ENCODE measurements at places on chromosomes 16 and 17.
A peak's percentile ranks its signal among the peaks of the same experiment; 100 is the strongest.

DNA sequence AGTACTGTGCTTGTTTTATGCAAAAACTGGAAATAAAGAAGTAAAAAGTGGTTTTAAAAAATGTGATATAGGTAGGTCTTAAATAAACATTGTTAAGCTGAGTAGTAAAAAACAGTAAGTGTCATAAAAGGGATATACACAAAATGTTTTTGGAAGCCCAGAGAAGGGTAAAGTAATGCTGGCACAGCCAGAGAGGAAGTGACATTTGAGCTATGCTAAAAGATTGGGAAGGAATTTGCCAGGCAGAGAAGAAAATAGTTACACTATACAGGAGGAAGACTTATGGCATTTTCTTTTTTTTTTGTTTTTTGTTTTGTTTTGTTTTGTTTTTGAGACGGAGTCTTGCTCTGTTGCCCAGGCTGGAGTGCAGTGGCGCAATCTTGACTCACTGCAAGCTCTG is 40.8 kb upstream of the TAOK1 start:
- no peak for DNase-seq

GRCh38 chr17:4576729-4577322 is 7.5 kb upstream of the SMTNL2 start:
- DNase-seq, result no peak

- DNase-seq, result peak; percentile 72
These were observed 73.0 kb downstream of the BMERB1 start for GRCh38 chr16:15507301-15507958.

- DNase-seq, result no peak
These were observed at the start of gene ITGAL for GRCh38 chr16:30472328-30472942. TSS of gene ITGAL (plus strand) at chr16:30472742. CDS start at chr16:30472838, 96 bp downstream.

DNA sequence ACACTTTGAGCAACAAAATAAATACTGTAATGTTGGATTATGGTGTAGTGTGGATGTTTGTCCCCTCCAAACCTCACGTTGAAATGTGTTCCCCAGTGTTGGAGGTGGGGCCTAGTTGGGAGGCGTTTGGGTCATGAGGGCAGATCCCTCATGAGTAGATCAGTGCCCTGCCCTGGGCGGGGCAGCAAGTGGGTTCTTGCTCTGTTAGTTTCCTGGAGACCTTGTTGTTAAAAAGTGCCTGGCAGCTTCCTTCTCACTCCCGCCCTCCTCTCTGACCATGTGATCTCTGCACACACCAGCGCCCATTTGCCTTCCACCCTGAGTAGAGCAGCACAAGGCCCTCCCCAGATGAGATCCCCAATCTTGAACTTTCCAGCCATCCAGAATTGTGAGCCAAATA is 67.7 kb downstream of the MPRIP start:
- no peak for DNase-seq

DNA sequence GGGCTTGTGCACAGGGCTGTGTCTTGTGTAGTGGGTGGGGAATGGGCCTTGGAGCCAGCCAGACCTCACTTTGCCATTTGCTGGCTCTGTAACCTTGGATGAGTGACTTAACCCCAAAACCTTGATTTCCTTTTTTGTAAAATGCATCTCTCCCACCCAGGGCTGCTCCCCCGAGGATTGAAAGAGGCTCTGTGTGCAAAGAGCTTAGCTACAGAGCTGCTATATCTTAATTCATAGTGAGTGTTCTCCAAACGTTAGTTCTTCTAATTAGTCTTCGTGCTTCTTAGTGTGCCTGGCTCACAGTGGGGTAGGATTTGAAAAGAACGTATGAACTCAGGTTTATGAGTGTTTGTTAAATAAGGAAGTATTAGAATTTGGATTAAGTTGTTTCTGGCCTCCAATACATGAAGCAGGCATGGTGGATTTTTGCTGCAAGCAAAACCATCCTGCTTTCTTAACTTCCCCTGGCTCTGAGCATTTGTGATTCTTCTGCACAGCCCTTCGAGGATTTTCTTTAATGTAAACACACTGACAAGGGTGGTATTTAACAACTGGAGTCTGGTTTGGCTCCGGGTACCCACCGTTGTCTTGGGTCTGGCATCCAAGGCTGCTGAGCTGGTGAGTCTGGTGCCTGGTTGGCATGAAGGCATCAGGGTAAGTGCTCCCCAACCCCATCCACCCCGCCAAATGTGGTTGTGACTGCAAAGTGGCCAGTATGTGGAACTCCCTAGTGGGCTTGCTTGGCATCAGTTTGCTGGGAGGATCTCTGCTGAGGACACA is 29.7 kb downstream of the KSR1 start:
- DNase-seq, result no peak

DNA sequence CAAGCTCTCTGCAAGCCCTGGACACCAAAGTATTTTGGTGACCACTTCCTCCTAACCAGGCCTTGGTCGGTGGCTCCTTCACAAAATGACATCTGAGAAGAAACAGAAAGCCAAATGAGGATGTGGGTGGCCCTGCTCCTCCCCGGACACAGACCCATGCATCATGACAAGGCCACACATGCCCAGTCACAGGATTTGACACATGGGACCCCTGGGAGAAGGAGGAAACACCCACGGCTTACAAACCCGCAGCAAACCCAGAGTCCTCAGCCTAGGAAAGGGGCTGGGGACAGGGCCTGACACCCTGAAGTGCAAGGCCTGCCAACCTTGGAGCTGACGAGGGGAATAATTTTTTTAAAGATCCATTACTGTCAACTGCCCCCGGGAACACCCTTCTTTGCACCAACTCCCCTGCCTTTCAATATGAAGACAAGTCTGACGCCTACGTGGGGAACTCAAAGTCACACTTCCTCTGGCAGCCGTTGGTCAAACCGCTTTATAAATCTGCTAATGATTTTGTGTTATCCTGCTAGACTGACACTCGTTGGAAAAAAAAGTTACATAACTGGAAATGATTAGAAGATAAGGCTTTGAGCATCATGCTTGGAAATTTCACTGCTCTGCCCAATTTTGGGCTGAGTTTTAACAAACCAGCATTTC is 41.3 kb downstream of the GAS7 start:
- DNase-seq, result peak; percentile 26

- peak; percentile 41 for DNase-seq
These were observed 35.5 kb downstream of the UBN1 start for GRCh38 chr16:4882633-4883285.

DNA sequence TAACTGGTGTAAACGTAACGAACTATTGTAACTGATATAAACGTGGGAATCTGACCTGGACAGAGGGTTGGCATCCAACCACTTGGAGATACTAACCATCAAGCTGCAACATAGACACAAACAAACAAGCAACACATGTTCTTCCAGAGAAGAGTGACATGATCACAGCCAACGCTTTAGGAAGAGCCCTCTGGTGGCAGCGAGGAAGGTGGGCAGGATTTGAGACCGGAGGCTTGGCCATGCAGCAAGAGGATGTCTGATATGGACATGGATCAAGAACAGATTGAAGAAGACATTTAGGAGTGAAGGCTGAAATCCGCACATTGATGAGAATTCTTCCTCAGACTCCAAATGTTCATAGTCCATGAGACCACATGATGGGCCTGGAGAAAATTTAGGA is 40.3 kb upstream of the TNRC6A start:
- peak; percentile 57 for DNase-seq

DNA sequence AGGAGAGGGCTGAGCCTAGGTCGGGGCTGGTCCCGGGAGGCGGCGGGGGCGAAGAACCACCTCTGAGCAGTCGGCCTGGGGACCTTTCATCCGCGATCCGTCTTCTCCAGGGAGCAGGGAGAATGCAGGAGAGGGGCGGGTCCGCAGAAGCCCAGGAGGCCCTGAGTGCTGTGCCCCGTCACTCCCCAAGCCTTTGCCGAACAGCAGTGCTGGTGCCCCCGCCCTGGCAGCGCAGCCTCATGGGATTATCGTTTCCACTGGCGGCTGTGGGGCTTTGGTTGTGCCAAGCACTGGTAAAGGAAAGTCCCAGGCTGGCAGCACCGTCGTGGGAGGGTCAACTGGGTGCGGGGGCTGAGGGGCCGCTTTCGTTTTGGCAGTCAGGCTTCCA is 631 bp downstream of the TBL3 start:
- no peak for DNase-seq

DNA sequence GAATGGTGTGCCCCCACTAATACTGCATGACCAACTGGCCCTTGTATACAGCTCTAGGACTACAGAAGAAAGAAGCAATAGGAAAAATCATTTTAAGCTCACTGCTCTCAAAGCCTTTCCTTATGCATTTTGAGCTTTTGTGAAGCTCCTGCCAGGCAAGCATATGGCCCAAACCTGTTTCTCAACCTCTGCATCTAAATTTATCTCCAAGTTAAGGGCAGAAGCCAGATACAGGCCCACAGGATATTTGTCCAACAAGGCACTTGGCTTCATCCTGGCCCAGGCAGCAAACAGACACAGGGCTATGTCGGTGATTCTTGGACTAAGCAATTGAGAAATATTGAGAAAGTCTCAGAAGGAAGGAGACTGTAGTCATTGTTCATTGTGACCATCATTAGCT is 43.9 kb downstream of the CCT6B start:
- DNase-seq, result no peak

DNA sequence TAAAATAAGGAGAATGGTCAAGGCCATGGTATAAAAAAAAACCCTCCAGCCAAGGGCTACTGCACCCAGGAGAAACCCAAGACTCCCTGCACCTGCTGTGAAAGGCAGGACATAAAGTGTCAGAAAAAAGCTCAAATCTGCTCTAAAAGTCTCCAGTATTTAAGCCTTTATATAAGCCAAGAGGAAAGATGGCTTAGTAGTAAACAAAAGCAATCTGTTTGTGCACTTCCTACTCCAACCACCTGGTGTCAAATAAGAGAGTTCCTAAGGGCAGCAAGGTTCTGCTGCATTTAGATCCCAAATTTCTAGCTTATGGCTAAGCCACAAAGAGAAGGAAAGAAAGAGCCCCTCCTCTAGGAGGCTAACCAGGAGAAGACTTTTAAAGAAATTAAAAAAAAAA is 20.6 kb downstream of the ACSM1 start:
- no peak for DNase-seq

- DNase-seq, result no peak
These were observed 18.6 kb upstream of the SPN start for GRCh38 chr16:29644338-29644857.

DNA sequence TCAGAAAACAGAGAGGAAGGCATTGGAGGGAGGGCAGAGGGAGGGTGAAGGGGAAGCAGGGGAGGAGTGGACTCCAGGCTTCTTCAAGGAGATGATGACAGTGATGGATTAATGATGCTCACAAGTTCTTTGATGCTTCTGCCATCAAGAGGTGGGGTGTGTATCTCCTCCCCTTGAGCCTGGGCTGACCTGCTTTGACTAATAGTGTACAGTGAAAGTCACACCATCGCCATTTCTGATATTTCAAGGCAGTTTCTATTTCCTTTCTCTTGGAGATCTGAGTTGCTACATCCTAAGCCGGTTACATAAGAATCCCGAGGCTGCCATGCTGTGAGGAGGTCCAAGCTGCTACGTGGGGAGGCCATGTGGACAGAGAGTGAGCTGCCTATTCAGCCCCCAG is 312.5 kb downstream of the MAF start:
- no peak for DNase-seq
